ENCODE measurements at places on chromosomes 13 and 19. TPM values are rescaled to one million over a fixed set of nuclear protein-coding genes. Genes with fewer than 3 reads are reported as not detected.

DNA sequence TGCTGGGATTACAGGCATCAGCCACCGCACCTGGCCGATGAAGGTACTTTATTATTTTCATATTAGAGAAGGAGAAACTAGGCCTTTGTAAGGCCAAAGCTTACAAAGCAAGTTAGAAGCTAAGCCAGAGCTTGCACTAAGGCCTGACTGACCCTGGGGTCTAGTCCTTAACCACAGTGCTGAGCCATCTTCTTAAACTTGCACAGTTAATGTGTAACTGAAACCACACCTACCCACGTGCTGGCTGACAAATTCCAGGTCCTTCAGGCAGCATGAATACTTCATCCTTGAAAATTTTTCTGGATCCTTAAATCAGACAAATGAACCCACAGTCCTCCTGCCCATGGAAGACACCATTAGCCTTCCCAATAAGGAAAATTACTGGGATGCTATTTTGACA, 880.6 kb downstream of the UQCRFS1 start:
- no peak for DNase-seq

- DNase-seq: no peak
Measured at GRCh38 chr19:35048911-35049411, 7.4 kb downstream of the HPN start.

- DNase-seq: peak; percentile 8
Measured at GRCh38 chr13:100721885-100722512, 47.4 kb upstream of the TMTC4 start.

Gene RGS9BP
- 0.96 TPM for total RNA-seq

Gene JAK3
- total RNA-seq: 32.7 TPM

Measured in umbilical cord (tissue), 2 donors.